ENCODE measurements at places on chromosomes 7 and 10.

DNA sequence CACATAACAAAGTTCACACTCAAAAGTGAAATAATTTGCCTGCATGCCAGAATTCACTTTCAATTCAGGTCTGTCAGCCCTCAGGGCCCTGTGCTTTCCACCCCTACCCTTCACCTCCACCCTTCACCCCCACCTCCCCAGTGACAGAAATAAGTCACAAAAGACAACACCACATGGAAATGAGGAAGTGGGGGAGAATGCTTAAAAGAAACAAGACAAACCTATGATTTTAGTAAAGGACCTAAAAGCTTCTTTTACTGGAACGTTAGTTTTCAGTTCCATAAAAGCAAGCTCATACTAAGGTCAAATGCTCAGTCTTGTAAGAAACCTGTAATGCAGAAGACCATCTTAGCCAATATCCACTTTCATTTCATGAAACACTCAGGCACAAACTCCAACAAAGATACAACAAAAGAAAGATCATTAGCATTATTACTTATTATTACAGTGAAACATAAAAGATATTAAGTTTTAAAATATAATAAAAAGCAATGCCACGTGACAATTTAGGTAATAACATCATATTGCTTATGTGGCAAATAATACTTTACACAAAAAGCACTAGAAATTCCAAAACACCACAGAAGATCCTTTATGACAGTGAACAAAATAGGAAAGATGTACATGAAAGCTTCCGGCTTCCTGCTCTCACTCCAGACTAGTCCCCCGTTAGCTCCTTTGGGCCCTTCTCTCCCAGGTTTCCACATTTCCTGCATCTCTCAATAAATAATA is 112.1 kb downstream of the LMBR1 start:
- no peak for DNase-seq

DNA sequence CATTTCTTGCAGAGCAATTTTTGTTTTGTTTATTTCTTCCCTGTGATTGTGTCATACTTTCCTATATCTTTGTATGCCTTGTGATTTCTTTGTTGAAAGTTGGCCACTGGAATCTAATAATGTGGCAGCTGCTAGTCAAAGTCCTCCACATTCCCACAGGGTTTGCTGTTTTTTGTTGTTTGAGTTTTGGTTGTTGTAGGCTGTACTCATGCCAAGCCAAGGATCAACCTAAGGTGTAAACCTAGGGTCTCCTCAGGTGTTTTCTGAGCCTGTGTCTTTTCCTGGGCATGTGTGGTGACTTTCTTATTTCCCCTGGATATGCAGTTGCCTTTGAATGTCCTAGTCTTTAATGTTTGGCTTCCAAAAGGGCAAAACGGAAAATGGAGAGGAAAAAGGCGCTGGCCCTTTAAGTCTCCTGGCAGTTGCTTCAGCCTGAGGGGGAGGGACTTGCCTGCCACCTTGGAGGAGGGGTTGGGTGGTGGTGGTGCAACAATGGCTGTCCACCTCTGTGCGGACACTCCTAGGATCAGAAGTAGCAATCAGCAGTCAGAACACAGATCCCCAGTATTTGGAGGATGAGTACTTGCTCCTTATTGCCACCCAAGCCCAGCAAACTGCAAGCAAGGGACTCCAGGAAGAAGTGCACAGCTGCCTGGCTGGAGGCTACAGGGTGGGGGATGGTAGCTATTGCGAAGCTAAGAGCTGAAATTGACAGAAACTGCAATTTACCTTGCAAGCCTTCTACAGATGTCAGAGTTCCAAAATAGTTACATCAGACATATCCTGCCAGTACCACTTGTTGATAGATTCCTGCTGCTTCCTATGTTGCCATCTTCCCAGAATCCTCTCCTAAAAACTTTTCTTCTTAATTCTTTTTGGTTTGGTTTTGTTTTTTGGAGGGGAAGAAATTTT is 5.6 kb upstream of the ZNF518A start:
- no peak for DNase-seq

GRCh38 chr10:79943871-79944270 is 5.0 kb downstream of the SFTPD start:
- no peak for DNase-seq

- no peak for DNase-seq
These were observed 6.3 kb upstream of the EMX2 start for GRCh38 chr10:117536072-117536865.

GRCh38 chr10:127832501-127832900 is 60.2 kb downstream of the CLRN3 start:
- no peak for DNase-seq

DNA sequence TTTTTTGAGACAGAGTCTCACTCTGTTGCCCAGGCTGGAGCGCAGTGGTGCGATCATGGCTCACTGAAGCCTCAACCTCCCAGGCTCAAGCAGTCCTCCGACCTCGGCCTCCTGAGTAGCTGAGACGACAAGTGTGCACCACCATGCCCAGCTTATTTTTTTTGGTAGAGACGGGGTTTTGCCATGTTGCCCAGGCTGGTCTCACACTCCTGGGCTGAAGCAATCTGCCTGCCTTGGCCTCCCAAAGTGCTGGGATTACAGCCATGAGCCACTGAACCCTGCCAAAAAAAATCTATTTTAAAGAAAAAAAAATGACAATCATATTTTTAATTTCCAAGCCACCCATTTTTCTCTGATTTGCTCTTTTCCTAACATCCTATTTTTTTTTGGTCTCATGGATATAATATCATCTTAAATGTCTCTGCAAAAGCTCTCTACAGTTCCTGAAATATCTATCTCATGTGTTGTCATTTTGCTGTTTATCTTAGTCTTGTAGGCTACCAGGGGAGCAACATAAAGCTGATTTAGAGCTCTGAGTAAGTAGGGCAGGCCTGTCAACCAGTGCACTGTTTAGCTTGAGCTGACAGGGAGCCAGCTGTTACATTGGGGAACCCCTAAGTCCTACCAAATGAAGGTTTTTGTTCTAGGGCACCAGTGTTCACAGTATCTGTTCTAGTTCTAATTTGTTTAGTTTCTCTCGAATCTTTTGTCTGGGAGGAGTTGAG is 29.9 kb upstream of the HBP1 start:
- no peak for DNase-seq

DNA sequence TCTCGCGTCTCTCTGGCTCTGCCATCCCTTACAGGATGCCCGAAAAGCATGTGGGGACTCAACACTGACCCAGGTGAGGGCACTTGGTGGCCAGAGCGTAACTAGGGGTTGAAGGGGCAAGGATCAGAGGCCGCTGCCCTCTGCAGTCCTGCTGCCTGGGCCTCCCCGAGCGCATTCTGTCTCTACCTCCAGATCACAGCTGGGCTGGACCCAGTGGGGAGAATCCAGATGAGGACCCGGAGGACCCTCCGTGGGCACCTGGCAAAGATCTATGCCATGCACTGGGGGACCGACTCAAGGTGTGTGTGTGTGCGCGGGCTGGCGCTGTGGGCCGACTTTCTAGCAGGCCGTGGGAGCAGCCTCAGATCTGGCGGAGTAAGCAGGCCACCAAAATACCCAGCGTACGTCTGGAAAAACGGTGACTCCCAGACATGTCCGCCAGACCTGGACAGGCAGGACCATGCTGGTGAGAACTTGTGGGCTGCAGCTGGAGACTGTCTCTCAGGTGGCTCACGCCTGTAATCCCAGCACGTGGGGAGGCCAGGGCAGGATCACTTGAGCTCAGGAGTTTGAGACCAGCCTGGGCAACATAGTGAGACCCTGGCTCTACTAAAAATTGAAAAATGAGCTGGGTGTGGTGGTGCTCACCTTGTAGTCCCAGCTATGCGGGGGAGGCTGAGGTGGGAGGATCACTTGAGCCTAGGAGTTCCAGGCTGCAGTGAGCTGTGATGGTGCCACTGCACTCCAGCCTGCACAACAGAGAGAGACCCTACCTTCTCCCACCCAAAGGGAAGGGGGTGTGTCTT is 3.2 kb downstream of the GNB2 start:
- no peak for DNase-seq

GRCh38 chr7:5420881-5421713 is 2.5 kb downstream of the TNRC18 start:
- no peak for DNase-seq

GRCh38 chr10:35092851-35093250 is 2.7 kb upstream of the CUL2 start:
- DNase-seq, result no peak

GRCh38 chr10:95334805-95335144 is 44.0 kb upstream of the PDLIM1 start:
- DNase-seq, result no peak

DNA sequence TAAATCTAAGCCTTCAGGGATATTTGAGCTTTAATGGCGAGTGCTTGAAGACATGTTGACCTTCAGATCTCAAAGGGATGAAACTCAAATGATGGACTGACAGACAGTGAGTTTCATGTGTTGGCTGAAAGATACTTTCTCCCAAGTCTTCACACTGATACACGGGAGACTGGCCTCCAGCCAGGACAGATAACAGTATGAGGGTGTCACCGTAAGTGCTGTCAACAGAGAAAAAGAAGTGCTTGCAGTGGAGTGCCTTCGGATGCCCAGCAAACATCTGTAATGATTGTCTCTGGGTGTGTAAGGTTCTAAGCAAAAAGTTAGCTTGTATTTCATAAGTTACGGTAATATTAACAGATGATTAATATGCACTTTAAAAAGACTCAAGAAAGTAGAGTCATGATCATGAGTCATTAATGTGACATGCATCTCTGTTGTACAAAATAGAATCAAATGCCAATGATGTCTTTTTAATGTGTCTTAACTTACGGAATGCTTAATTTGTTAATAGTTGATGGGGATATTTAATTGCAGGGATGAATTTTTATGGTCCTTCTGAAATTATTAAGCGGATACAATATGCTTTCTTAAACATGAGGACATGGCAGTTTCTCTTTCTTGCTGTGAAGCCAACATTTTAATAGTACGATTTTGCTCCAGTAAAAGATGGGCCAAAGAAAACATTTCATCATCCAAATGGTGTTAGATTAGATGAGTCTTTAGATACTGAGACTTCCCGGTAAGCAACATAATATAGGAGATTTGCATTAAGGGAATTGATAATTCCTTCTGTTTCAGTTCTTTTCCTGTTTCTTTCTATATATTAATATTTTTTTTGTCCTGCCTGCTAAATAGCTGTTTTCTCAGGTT is 292.5 kb downstream of the GALNT17 start:
- DNase-seq, result no peak

GRCh38 chr10:86721232-86721631 is 35.2 kb upstream of the BMPR1A start:
- DNase-seq, result no peak

DNA sequence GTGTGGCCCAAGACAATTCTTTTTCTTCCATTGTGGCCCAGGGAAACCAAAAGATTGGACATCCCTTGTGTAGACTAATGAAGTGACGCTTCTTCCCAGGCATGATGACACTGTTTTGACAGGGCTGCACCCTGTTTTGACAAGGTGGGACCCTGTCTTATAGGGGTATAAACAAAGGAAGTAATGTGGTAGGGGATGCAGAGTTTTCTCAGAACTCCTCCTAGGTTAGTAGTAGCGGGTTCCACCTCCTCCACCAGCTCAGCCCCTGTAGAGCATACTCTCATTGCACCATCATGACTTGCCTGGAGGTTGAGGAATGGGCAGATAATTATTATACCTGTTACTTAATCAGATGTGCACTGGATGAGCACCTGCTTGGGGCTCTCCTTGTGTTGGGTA is 123.1 kb downstream of the CCNY start:
- DNase-seq, result no peak

DNA sequence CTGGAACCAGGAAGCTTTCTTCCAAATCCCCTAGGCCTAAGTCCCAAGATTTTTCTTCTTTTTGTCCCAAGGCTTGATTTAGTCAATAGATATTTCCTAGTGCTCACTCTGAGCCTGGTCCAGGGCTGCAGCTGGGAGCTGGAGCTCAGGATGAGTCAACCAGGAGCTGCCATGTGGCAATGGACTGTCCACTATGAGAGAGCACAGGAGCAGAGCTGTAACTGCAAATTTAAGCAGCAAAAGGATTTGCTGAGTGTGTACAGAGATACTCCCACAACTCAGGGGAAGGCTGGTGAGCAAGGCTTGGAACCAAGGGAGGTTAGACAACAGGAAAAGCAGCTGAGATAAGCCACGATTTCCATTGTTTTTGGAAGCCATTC is 92.1 kb upstream of the CXCL12 start:
- no peak for DNase-seq

GRCh38 chr10:86284355-86285105 is 82.1 kb downstream of the GRID1 start:
- no peak for DNase-seq

DNA sequence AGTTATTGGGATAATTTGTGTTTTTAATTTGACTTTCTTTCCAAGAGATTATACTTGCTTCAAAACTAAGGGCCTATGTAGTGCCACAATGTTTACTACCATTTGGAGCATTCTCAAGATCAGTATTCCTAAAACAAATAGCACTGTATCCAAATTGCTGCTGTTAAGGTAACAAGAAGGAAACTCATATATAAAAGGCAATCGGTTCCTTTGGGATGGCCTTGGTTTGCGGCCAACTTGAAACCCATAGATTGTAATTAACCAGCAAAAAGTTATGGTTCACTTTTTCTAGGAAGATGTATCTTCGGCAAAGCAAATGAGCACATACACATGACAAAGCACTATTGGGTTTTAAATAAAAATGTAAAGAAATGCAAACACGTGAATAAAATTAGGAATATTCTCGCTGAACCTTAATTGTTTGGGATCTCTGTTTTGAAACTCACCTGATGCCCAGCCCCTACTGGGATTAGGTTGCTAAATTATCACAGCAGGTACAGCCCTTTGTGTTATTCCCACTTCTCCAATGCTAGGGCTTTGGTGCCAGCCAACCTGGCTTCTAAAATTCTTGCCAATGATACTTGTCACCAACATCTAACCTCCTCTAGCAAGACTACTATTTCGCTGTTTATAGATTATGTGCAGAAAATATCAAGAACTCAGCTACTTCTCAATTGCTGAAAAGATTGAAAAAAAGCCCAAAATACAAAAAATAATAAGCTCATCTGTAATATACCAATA is 16.0 kb downstream of the CDNF start:
- no peak for DNase-seq
